ENCODE measurements at places on chromosomes 3 and 15.

GRCh38 chr3:150912501-150912900 is 7.3 kb upstream of the MINDY4B start:
- no peak for DNase-seq

DNA sequence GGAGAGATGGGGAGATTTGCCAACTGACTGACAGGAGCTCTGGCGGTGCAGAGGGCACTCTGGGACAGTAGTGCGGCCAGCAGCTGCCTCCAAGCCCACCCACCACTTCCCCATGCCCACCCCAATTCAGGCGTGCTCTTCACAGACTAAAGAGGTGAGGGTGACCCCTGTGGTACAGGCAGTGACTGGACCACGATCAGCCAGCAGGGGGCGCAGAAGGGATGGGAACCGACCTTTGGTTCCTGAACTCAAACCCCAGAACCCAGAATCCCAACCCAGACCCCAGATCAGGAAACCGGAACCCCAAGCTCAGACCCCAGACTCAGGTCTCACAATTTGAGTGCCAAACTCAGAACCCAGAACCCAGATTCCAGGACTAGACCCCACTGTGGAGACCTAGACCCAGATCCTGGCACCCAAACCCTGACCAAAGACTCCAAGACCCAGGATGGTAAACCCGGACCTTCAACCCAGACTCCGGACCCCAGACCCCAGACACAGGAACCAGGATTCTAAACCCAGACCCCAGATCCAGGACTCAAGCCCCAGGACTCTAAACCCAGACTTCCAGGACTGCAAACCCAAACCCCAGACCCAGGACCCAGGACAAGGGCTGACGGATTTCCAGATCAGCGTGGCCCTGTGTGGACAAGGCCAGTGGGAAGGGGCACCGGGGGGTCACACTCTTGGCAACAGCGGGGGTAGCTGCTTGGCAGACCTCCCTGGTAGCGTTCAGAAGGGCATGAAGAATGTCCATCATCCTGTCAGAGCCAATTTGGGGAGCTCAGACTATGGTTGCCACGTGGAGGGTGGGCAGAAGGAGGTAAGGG is 3.7 kb upstream of the MYL3 start:
- DNase-seq = peak; percentile 73

DNA sequence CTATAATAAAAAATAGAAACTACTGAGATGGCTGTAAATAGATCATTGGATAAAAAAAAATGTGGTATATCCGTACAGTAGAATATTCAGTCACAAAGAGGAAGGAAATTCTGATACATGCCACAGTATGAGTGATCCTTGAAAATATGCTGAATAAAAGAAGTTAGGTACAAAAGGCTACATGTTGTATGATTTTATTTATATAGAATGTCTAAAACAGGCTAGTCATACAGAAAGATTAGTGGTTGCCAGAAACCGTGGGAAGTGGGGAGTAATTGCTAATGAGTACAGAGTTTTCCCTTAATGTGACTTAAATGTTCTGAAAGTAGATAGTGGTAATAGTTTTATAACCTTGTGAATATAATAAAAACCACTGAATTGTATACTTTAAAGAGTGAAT is 24.9 kb upstream of the FAH start:
- no peak for DNase-seq

DNA sequence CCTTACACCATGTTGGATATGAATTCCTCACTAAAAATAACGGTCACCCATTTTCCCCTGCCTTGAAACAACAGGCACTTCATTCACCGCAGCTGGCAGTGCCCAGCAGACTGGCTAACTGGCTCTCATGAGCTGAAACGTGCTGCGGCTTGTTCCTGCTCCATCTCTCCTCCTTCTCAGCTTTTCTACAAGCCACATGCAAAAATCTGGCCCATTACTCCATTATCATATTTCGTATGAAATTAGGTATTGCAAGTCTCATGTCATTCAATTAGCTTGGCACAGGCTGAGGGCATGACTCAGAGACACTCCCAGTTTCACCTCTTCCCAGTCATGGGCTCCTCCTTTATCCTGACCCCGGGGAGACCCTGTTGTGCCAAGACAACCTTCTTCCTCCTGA is 60.0 kb downstream of the MAGEF1 start:
- DNase-seq = no peak

- no peak for DNase-seq
Measured at GRCh38 chr3:51703068-51703760, 3.7 kb upstream of the GRM2 start.

DNA sequence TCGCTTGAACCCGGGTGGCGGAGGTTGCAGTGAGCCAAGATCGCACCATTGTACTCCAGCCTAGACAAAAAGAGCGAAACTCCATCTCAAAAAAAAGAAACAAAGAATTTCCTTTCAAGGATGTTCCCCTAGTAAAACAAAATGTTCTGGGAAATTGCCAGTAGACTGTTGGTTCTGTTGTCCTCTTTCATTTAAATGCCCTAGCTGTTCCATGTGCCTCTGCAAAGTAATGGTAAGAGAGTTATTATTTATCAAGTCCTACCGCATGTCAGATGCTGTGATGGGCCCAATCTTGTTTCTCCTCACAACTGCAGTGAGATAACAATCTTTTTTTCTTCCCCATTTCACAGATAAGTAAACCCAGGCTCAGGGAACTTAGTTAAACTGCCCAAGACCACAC is 254.3 kb upstream of the TPM1 start:
- DNase-seq = no peak

GRCh38 chr15:23467110-23467600 is 20.1 kb upstream of the GOLGA6L2 start:
- DNase-seq = peak; percentile 16

GRCh38 chr3:128598884-128599664 is 51.5 kb downstream of the RPN1 start:
- DNase-seq = no peak

DNA sequence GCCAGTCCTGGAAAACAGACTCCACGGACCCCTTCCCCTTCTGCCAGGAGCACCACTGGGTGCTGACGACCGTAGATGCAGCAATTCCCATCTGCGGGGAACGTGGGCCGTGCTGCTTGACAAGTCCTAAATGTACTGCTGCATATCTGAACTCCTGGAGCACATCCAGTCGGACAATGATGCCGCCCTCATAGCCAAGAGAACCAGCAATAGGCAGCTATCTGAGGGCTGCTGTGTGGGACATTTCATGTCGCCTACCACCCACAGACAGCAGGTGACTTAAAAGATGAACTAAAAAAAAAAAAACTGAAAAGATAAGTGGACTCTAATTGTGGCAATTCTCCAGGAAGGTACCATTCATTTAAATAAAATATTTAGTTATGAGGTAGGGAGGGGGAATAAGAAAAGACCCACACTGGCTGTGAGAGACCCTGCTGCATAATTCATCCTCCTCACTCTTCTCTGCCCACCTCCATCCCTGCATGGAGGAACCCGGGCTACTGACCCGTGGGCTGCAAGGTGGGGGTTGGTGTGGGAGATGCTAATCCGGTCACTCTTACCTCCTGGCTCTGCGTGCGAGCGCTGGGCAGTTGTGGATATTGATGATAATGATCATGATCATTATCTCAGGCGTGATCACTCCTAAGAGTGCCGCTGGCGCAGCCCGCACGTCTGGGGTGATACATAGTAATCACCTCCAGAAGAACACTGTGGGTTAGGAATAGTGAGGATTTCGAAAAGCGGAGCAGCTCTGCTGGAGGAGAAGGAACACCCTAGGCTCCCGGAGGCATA is 28.3 kb downstream of the ALS2CL start:
- DNase-seq = no peak

DNA sequence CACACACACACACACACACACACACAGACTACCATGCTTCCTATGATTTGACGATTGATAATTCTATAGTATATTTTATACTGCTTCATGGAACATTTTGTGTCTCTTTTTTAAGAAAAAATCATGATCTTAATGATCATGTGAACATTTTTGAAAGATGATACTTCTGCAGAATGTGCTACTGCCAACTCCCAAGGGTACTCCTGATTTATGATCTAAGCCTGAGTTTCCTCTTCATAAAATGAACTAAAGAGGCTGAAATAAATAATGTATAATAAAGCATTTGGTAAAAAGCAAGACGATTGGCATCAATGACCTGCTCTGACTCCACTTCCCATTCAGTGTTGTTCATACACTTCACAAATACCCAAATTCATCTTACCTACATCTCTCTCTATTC is 333.8 kb upstream of the RBMS3 start:
- DNase-seq = no peak

Measured in muscle of arm (tissue), 14 donors.